Stimulated activated CD4-positive, alpha-beta T cell treated with anti-CD3 and anti-CD28 coated beads, Interleukin-15, amount 100 ng/mL, for 48 hours (primary cell): ENCODE measurements at places on chromosomes 11 and 22.

- no peak for DNase-seq
Measured at GRCh38 chr11:128764424-128765095, 70.7 kb downstream of the FLI1 start.

GRCh38 chr11:123284454-123284853 lies 89.4 kb upstream of the CLMP start:
- DNase-seq, result no peak

- no peak for DNase-seq
Measured at GRCh38 chr11:126546694-126547093, 191.2 kb downstream of the ST3GAL4 start.

DNA sequence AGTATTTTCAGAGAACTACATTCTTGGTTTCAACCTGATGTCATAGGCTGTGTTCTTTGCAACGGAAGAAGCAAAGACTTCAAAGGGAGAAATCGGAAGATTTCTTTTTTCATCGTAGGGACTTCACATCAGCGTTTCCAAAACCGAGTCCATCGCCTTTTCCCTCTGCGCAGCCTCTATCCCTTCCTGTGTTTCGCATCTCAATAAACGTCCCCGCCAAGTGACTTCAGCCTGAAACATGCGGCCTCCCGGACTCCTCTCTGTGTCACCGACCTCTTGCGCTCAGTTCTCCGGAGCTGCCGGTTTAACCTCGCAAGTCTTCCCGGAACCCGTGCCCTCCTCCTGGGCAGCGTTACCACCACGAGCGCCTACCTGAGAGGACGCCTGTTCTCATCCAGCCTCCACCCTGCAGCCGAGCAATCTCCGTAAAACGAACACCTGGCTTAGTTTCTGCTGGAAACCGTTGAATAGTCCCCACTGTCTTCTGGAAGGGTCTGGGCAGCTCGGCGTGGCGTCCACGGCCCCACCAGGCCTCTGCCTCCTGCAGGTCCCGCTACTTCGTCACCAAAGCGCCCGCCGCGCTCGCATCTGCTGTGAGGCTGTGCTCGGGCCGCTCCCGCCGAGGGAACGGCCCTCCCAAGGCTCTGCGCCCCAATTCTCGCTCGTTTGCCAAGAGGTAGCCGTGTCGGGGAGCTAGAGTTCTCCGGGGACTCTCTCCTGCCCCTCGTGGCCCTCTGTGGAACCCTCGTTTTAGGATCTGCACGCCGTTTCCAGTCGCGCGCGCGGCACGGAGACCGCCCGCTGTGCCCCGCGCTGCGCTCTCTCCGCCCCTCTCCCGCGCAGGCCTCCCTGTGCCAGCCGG lies at the start of gene GLB1L3:
GLB1L3 (plus strand) TSS at position 846 of the 862 bp plus-strand sequence. CDS start 362 bp downstream, outside the sequence.
- DNase-seq, result peak; percentile 69

DNA sequence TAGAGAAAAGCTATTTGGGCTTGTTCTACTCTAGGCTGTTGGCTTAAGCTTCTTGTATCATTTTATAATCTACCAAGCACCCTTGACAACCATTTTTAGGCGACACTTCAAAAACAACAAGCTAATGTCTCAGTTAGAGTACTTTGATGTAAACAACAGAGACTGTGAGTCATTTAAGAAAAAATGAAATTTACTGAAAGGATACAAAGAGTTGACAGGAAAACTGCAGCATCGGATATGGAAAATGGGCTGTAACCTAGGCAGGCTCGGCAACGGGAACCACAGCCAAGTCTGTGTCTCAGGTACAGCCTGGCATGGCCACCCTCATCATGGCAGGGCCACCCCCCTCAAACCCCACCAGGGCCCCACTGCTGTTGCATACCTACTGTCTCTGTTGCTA lies 4.4 kb upstream of the RNF169 start:
- DNase-seq, result no peak

GRCh38 chr11:22807855-22808570 lies 21.6 kb downstream of the SVIP start:
- DNase-seq, result no peak
